ENCODE measurements at places on chromosomes 6 and 20.

GRCh38 chr20:35907017-35907701 lies 47.1 kb downstream of the SCAND1 start:
- no peak for DNase-seq

GRCh38 chr6:142871910-142872331 lies 73.1 kb downstream of the HIVEP2 start:
- peak; percentile 7 for DNase-seq

DNA sequence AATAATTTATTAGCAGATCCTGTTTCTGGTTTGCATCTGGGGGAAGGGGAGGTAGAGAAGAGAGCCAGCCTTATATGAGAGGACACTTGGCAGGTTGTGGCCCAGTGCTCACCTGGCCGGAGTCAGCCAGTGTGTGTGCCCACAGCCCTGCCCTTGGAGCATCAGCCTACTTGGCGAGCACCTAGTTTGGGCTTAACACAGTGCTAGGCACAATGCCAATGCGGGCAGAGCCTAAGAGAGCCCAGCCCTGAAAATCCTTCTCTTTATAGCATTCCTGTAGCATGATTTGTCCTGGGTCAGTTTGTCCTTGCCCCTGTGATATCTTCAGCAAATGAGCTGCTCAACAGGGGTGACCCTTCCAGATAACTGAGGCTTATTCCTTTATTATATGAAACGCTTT lies 73.0 kb downstream of the SLX4IP start:
- no peak for DNase-seq

- DNase-seq = no peak
Observed at GRCh38 chr6:10730254-10730653, 7.4 kb downstream of the TMEM14C start.

DNA sequence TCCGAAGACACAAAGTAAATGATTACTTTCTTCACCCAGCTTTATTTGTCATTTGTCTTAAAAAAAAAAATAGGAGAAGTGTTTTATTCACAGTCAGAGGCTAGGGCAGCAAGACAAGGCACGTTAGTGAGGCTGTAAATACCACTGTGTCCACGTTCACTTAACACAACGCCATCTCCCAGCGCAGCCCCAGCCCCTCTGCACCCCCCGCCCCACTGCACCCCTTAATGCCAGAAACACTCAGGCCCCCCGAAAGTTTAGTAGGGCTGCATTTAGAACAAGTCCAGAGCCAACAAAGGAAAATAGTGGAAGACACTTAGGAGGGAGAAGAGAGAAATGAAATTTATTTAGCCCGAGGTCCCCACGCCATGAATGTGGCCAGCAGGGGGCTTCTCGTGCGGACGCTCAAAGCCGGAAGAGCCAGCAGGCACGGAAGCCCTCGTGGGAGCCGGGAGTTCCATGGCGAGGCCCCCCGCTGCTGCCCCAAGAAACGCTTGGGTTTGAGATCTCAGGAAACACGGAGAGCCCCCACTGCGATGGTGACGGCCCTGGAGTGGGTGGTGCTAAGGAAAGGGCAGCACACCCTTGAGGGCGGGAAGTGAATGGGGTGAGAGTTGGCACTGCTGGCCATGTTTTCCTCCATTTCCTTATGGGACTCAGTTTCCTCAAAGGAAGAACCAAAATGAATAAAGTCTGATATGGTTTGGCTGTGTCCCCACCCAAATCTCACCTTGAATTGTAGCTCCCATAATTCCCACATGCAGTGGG lies 50.2 kb downstream of the IYD start:
- peak; percentile 6 for DNase-seq

GRCh38 chr6:16267428-16268263 lies 29.3 kb downstream of the GMPR start:
- DNase-seq = no peak

- DNase-seq = peak; percentile 69
Observed at GRCh38 chr20:59515013-59515905, 89.1 kb upstream of the PHACTR3 start.

GRCh38 chr6:132005178-132005577 lies 54.0 kb upstream of the CCN2 start:
- DNase-seq = no peak

GRCh38 chr20:64226686-64227580 lies 28.6 kb upstream of the PCMTD2 start:
- no peak for DNase-seq

DNA sequence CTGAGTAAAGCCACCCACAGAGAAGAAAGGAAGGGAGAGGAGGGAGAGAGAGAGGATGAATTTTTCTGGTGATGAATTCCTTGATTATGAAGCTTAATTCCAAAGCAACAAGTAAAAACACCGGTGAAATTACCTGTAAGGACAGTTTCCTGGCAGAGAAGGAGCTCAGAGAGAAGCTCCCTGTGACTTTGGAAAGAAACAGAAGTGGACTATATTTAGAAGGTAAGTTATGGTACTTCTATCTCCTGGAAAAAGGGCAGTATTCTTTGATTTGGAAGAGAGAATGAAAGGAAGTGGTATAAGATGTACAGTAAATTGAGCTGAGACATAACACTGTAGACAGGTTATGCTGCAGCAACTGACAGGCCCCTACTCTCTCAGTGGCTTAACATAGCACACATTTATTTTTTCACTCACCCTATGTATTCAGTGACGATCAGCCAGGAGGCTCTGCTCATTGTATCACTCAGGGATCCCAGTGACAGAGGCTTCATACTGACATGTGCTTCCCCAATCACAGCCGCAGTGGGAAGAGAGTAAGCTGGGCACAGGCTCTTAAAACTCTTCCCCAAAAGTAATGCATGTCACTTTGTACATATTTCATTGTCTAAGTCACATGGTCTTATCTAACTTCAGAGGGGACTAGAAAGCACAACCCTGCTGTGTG lies 349.5 kb downstream of the BTBD9 start:
- no peak for DNase-seq

- DNase-seq = no peak
Observed at GRCh38 chr20:17895641-17896171, 72.9 kb downstream of the SNX5 start.

DNA sequence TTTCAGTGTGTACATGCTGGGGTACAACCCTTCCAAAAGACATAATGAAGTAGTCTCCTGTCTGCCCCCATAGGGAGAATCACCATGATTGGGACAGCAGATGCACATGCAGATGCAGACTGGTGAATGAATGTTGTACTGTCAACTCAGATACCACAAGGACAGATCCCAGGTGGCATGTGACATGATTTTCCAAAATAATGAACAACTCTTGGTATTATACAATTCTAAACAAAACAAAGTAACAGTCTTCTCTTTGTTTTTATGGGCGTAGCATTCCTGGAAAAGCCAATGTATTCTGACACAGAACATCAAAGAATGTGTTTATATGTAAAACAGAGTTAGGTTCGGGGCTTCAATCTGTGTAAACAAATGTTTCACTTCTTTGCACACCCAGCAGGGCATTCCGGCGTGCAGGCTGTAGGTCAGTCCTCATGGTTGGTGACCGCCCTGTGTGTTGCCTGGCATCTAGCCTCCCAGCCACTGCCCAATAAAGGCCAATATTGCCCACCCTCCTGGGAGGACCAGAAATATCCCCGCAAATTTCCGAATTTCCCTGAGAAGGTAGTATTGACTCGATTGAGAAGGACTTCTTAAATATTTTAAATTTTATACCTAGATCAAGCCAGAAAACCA lies 127.7 kb downstream of the KLHL32 start:
- no peak for DNase-seq

DNA sequence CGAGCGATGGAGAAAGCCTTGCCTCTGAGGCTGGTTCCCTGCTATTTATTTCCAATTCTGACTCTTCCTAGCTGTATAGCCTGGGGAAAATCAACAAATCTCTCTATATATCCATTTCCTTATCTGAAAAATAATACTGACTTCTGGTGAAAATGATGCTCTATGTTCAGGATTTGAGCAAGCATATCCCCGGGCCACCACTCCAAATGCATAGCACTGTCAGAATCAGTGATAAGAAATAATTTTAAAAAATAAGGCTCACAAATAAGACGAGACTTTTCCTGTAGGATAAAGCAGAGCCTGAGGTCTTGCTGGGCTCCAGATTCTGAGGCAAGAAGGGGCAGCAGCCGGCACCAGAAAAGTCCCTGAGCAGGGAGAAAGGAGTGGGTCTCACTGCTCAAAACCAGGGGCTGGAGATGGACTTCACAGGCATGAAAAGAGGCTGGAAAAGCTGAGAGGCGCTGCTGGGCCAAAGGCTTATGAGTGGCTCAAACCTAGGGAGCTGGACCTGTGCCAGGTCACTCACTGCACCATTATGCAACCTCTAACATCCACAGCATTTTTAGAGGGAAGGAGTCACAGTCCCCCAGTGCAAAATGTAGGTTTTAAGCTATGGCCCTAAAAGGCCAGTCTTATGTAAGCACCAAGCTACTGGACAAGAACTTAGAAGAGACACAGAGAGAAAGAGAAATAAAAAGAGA lies 48.1 kb upstream of the SLC17A4 start:
- peak; percentile 33 for DNase-seq

GRCh38 chr6:137913996-137914529 lies 47.0 kb downstream of the TNFAIP3 start:
- no peak for DNase-seq

DNA sequence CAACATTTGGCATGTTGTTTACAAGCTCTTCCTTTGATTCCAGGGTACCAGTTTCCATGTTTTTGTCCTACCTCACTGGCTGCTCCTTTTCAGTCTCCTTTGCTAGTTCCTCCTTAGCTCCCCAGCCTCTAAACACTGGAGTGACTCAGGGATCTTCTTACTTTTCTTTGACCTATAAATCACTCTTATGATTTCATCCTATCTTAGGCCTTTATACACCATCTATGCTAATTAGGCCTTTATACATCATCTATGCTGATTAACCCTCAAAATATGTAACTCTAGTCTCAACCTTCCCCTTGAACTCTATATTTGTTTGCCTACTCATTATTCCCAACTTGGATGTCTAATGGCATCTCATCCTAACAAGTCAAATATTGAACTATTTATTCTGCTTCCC lies 9.5 kb downstream of the TMEM30A start:
- DNase-seq = no peak

DNA sequence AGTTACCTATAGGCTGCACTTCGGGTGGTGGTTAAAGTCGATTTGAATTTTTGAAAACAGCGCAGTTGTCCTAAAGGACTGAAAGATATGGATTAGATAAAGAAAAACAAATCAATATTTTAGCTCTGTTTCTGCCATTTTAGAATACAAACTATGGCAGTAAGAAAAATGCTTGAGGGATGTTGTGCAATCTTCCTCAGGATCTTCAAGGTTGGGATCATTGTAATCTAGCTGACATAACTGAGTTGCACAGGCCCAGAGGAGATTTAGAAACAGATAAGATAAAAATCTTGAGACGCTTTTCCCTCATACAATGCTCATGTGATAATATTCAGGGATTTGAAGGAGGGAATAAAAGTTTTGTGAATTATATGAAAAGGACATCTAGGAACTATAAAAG lies 926 bp downstream of the PEX3 start:
- no peak for DNase-seq

GRCh38 chr6:7058250-7058923 lies 49.4 kb upstream of the RREB1 start:
- no peak for DNase-seq

DNA sequence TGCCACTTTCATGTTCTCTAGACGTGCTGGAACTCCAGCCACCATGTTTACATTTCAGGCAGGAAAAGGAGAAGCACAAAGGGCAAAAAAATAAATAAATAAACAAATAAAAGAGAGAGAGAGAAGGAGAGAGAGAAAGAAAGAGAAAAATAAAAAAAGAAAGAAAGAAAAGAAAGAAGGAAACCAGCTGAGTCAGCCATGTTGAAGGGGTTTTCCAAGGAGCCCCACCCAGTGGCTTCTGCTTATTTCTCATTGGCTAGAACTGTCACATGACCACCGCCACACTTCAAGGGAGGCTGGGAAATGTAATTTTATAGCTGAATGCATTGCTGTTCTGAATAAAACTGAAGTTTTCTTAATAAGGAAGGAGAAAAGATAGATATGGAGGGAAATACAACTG lies 71.1 kb downstream of the BFSP1 start:
- DNase-seq = no peak

GRCh38 chr6:40937491-40937890 lies 101.5 kb downstream of the UNC5CL start:
- DNase-seq = no peak

DNA sequence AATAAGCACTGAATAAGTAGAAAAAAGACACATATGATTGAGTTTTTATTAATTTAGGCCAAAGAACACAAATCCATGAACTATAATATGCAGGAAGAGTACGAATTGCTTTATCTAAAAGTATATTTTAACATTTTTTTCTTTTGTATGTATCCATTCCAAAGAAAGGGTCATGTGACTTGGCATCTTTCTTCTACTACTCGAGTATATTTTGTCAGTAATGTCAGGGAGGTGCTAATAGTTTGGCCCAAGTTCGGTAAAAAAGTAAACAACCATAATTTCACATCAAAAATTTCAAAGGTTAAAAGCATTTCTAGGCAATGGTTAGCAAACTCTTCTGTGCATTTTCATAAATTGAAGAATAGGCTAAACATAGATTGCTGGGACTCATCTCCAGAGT lies 18.7 kb downstream of the DEFB110 start:
- no peak for DNase-seq

DNA sequence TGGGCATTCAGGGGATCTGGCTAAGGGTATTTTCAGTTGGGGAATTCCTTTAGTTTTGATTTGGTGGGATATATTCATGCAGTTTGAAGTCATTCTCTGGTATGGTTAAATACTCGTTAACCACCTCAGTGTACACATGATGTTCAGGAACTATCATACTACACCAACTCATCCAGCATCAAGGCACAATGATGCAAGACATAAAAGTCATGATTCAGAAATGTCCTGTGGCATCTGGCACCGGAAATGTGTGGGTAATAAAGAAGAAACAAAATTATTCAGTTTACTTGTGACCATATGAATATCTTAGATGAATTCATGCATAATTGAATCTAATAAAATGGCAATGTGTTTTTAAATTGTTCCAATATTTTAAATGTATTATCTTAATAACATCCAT lies 129.0 kb upstream of the BMP5 start:
- DNase-seq = no peak

All from nucleus accumbens (tissue), 56 donors.